ENCODE measurements at places on chromosomes 6 and 20.

DNA sequence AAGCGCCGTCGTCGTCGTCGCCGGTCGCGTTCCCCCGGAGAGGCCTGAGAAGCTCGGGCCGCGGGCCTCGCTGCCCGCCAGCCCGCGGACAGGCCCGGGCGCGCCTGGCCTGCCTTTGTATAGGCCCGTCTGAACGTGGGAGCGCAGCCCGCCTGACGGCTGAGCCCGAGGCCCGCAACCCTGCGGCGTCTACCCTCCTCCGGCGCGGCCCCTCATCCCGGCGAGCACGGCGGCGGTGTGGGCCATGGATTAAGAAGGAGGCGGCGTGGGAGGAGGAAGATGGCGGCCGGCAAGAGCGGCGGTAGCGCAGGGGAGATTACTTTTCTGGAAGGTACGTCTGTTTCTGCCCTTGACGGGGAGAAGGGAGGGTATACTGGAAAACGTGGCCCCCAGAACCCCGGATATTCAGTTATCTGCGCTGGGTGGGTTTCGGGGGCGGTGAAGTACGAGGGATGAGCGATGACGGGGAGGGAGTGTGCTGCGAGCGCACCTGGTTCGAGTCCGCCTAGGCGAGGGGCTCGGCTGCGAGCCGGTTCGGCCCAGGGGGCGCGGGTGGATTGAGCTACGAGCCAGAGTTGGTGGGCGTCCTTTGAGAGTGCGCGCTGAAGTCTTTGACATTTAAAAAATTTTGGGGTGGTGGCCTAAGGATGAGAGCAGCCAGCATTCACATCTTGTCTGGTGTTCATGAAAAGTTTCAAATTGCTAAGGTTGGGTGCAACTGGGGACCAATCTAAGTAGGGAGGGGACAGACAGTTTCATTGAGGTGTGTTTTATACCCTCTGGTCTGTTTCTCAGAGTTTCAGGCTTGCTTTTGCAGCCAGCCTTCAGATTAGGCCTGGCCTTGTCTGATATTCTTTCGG, 796 bp downstream of the SENP6 start:
- DNase-seq: peak; percentile 73

DNA sequence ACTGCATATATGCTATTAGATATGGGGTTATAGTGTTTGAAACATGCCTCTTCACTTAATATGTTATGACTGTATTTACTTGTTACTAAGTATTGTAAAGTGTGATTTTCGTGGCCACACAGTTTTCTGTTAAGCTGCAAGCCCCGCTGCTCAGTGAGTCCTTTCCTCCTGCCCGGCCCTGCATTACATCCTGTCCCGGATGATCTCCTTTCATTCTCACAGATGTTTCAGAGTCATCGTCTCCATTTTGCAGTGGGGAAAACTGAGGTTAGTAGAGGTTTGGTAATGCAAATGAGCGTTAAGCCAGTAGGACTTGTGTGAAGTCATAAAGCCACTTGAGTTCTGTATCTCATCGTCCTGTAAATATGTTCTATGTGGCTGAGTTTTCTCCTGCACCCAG, 155.5 kb downstream of the CFAP61 start:
- no peak for DNase-seq

DNA sequence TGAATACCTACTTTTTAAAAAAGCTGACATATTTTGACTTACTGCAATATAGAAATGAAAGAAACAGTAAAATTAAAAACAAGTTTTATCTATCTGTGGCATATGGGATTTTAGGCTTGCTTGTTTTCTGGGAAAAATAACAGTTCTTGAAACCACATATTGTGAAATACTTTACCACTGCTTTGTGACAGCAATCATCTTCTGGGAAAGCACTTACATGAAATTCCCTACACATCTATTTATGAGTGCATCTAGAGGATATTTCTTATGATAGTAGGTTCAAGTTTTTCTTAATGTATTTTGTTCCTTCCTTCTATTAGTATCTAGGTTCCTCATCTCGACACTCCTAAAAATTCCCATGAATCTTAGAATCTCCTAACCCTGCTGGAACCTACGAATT, 75.2 kb downstream of the STXBP5 start:
- no peak for DNase-seq

DNA sequence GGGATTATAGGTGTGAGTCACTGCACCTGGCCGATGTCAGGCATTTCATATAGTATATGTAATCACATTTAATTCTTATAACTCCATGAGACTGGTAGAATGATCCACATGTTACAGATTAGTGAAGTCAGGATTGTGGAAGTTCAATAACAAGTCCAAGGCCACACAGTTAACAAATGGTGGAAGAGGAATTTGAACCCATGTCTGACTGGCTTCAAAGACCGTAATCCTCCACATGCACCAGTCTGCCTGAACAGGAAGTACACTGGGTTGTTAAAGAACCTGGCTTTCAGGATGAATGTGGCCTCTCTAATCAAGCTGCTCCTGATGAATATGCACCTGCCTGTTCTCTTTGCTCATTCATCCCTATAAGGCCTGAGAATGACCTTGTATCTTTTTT, 122.0 kb upstream of the HDAC2 start:
- DNase-seq: no peak

- no peak for DNase-seq
These were observed 142.9 kb downstream of the CDC5L start for GRCh38 chr6:44530209-44530909.

GRCh38 chr20:32505723-32506473, 79.2 kb downstream of the NOL4L start:
- no peak for DNase-seq

GRCh38 chr6:100175814-100176310, 181.8 kb upstream of the MCHR2 start:
- DNase-seq: no peak

Measured in stimulated activated CD4-positive, alpha-beta T cell treated with anti-CD3 and anti-CD28 coated beads, Interleukin-2, amount 100 ng/mL, for 24 hours (primary cell).